ENCODE measurements at places on chromosomes 5 and 9.

DNA sequence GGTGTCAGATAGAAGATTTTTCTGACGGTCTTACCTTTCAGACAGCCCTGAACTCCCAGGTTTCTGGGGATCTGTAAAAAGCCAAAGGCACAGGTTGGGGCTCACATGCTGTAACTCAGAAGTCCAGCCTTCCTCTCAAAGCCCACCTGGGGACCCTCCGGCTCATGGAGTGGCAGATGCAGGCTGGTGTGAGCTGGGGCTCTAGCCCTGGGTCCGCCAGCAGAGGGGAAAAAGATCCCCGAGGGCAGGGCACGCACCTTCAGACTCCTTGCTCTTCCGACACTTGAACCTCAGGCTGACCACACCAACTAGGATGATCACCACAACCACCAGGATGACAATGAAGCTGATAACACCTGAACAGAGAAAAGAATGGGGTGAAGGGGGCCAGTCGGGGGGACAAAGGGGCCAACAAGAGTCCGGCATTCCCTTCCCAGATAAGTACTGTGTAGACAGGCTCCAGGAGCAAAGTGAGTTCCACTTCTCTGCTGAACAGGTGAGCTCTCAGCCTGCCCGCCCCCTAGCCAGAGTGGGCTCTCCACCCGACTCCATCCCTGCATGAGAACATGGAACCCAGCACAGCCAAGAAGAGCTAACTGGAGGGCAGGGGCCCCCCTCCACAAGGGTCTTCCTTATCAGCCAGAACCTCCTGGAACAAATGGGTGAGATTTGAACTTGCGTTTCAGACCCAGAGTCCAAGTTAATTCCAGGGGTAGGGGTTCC lies 7.8 kb downstream of the ECSCR start:
- DNase-seq = no peak

DNA sequence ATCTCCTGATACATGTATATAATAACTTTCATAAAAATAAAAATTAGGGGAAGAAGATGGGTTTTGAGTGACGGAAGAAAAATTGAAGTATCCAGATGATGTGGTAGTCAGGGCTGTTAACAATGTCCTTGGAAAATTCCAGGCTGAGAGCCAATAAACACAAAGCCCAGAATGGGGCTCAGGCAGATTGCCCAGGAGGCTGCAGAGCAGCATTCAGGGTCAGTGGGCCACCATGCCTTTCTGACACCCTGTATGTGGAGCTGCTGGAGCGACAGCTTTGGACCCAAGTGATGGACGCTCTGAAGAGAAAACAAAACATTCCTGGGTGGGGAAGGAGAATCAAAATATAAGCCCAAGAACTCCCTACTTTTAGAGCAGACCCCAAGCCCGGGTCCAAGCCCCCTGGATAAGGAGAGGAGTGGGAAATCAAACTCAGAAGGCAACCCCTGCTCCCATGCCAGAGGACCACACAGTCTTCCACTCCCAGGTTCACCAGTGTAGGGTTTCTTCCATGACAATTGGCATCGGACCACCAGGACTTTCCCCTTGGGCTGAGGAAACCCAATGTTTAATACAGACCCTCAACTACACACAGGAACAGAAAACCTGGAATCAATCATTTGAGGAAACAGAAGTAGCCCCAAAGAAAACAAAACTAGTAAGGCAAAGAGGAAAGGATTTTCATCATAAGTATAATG lies 45.7 kb upstream of the SPATA31C2 start:
- DNase-seq = no peak

GRCh38 chr9:22416692-22417060 lies 29.9 kb upstream of the DMRTA1 start:
- DNase-seq = peak; percentile 3

DNA sequence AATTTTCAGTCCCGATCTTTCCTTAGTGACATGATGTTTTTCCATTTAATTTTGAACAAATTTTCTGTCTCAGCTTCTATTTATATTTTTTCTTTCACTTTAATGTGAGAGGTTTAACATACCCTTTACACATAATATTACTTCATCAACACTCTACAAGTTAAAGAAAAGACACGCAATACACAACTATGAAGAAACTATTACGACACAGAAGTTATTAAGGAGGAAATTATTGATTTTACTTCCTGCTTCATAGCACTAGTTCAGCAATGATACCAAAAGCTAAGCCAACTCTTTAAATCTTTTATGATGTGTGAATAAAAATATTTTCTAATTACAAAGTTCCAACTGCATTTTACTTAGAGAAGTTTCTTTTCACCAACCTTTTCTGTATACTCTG lies 432.3 kb upstream of the DAB2 start:
- peak; percentile 1 for DNase-seq
